ENCODE measurements at places on chromosomes 3 and 15.

DNA sequence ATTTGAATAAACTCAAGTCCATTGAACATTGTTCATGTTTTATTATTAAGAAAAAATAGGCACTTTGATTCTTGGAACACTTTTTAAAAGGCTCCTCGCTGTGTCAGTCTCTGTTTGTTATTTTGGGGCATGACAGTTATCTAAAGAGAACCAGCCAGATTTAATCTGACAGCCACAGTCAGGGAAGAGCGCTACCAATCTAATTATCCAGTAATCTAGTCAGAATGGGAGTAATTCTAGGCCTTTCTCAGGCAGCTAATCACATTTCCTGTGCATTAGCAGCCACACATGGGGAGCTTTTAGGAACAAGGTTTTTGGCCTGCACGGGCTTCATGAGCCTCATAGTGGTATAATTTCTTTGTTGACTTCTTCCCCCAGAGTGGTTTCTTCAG lies 362.2 kb downstream of the RBMS3 start:
- no peak for DNase-seq

- DNase-seq = no peak
Observed at GRCh38 chr15:41336549-41336948, 3.9 kb downstream of the NUSAP1 start.

GRCh38 chr15:73899197-73900094 lies 26.1 kb downstream of the TBC1D21 start:
- DNase-seq = no peak

DNA sequence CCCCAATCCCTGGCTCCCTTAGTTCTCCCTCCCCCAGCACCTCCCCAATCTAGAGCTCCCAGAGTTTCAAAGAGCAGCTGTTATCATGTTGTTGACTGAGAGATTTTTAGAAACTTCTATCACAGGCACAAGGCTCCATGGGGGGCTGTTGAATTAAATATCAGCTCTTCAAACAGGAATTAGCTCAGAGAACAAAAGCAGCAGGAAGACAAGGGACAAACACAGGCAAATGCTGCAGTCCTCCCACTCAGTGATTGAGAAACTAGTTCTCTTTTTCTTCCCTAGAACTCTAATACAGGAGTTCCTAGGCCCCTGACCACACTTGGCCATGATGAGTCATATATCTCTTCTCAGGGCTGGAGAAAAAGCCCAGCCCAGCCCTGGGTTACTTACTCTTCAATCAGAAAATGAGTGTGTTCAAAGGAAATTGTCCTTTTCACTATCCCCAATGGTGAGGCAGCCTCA lies 262.1 kb downstream of the IGSF11 start:
- DNase-seq = no peak

DNA sequence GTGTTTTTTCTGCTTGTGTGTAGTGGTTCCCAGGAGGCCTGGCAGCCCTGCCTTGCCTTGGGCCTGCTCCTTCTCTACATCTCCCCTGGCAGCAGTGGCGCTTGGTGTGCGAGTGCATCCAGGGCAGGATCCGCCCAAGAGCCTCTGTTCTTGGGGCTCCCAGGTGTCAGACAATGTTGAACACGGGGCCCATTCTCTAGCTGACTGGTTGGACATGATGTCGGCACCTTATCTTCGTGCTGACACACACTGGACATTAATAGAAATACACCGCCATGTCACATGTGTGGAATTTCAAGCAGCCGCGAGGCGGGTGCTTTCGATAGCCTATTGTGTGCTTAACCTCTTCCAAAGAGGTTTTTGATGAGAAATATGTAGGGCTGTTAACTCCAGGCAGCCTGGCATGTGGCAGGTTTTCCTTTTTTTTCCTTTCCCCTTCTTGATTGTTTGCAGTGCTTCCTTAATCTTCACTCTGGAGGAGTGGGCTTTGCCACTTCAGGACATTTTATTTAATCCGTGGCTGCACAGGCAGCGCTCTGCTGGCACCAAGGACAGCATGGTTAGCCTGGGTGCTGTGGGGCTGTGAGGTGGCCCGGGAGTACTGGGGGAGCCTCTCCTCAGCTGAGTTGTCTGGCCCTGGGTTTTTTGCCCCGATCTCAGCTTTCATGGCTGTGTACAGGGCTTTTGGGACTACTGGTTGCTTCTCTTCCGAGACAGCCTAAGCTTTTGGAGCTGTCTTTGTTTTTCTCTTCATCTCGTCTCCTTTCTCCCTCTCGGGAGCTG lies 42.5 kb downstream of the CHCHD6 start:
- no peak for DNase-seq

GRCh38 chr15:32685576-32685975 lies 32.2 kb upstream of the GREM1 start:
- DNase-seq = no peak

- DNase-seq = no peak
Observed at GRCh38 chr3:12278566-12278965, 10.3 kb upstream of the PPARG start.

DNA sequence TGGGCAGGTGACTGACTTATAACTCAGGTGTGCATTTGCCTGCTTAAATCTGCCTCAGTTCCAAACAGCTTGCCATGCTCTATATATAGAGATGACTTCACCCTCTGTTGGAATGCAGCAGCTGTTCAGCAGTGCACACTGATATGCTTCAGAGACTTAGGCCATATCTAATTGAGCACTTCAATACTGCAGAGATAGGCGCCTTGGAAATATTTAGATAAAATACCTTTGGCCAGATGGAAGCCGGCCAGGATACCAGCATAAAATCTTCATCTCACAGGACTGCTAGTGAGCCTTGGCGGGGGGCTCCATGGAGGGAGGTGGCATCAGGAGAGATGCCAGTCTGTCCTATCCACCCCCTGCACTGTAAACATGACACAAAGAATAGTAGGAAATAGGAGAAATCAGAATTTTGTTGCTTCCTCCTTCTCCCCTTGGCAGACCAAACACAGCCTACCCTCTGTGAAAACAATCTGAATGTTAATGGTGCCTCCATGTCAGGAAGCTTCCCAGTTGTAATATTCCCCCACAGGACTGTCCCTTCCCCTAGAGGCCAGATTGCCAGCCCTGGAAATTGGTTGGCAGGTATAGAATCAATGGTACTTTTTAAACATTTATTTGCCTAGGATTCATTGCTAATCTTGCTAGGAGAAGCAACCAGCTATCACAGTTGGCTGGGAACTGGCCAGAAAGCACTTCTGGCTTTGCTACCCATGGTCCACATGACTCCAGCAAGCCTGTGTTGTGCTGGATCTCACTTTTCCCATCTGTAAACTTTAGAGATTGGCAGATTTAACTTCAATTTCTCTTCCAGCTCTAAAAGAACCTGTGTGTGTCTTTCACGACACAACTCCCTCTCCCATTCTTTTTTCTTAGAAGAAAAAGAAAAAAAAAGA lies 215.5 kb upstream of the KCNMB2 start:
- DNase-seq = no peak

DNA sequence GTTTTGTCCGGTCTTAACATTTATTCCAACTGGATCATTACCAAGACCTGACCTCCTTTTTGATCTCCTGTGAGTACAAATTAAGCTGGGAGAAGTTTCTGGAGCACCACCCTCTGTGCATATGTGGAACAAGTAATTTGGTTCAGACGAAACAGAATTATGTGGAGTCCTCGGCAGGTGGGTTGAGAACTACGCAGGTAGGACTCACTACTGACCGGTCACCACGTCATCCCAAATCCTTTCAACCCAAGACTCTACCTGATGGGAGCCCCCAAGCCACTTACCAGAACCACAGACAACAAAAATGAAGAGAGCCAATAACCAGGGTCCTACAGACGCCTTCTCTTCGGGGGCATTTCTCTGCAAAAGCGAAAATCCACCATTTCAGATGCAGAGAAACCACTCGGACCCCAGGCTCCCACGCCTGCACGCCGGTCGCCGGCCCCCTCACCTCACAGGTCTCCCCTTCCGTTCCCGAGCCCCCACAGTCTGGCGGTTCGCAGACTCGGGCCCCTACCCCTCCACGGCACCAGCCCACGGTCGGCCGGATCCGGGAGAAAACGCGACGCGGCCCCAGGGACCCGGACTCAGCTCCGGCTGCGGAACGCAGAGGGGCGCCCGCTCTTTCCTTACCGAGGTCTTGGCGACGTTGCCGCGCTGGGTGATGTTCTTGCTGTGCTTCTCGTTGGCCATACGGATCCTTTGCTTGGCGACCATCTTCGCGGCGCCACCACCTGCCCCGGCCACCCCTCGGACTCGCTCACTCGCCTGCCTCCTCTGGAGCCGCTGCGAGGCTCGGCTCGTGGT lies 674 bp downstream of the SERP1 start:
- DNase-seq = peak; percentile 16

DNA sequence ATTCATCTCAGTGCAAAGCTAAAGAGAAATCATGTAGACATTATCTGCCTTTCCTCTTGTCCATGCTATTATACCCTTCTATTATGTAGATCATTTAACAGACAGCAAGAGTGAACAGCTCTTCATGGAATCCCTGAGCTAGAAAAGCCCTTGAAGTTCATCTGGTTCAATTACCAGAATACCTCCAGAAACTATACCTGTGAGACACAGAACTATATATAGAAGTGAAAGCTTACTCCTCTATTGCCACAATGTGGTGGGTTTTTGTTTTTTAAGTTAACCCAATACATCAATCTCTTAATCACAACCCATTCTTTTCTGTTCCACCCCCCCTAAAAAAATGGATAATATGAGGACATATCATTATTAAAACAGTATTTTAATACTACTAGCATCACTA lies 347.7 kb downstream of the PLCL2 start:
- no peak for DNase-seq

GRCh38 chr3:11226042-11226370 lies 46.2 kb upstream of the ATG7 start:
- DNase-seq = no peak

- DNase-seq = no peak
Observed at GRCh38 chr3:132788301-132788671, 66.1 kb upstream of the NPHP3 start.

GRCh38 chr3:141597931-141598330 lies 111.1 kb downstream of the RASA2 start:
- no peak for DNase-seq

- no peak for DNase-seq
Observed at GRCh38 chr3:152922554-152922953, 87.6 kb downstream of the P2RY1 start.

DNA sequence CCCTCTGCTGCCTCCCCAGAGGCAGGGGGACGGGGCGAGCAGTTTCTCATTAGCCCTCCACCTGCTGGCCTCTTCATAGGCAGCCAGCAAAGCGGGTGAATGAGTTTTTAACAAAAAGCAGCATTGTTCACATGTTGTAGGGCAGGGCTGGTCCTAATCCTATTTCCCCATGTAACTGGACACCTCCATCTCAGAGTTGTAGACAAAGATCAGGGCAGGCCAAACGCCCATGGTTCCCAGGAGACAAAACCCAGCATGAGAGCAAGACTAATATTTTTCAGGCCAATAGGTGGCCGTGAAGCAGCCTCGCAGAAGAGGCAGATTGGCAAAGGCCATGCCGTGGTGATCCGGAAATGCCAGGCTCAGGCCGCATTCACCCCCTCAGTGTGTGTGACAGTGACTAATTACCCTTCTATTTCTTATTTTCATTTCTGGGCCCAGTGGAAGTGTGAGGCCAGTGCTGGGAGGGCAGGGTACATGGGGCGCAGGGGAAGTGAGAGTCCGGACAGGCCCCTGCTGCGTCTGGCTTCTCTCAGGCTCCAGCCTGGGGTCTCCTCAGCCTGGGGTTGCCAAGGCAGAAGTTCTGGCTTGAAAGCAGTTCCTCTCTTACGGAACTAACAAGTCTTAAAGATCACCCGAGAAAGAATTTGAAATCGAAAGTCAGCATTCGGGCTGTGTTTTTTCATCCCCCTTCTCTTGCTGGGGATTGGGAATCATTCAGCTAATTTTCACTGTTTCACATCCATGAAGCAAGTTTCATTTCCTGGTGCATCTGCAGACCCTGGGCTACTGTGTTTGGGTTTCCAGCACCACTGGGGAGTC lies 64.8 kb downstream of the BOC start:
- DNase-seq = no peak

GRCh38 chr15:88803241-88803919 lies at the start of gene ACAN:
Gene ACAN (plus strand): TSS chr15:88803436. CDS start chr15:88836207, 32,771 bp downstream.
- no peak for DNase-seq

- no peak for DNase-seq
Observed at GRCh38 chr3:144831955-144832716, 860.5 kb downstream of the DIPK2A start.

DNA sequence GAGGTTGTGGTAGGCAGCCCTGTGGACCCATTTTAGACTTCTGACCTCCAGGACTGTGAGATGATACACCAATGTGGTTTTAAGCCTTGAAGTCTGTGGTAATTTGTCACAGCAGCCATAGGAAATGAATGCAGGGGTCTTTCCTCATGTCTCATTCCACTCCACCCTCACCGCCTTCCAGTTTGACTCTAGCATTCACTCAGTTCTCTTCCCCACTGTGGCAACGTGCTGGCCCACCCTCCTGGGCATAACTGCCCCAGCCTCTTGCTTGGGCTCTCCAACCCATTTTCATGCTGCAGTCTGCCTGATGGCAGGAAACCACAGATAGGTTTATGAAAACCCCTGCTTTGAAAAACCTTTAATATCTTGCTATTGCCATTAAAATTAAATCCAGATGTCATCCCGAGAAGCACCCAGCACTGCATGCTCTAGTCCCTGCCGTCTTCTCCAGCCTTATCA lies 7.3 kb upstream of the TRNT1 start:
- DNase-seq = no peak

GRCh38 chr3:27671101-27671500 lies 51.0 kb downstream of the EOMES start:
- DNase-seq = no peak

Data from T-helper 2 cell (primary cell).